ELR (cell line): ENCODE measurements at places on chromosomes 1 and 21.

DNA sequence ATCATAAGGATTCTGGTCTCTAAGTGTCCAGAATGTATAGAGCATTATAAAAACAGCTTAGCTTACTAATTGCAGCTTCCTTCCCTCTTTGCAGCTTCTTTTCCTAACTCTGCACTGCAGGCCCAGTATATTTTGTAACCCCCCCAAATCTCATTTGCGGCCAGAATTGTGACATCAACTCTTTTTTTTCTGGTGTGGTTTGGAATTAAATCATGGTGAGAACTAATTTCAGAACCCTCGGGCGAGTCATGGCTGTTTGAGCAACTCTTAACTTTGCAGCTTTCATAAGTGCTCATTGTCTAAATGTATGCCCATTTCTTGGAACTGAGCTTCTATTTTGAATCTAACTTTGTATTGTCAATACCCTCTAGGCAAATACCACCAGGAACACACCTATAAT lies 187.4 kb downstream of the CYYR1 start:
- DNase-seq = peak; percentile 21

DNA sequence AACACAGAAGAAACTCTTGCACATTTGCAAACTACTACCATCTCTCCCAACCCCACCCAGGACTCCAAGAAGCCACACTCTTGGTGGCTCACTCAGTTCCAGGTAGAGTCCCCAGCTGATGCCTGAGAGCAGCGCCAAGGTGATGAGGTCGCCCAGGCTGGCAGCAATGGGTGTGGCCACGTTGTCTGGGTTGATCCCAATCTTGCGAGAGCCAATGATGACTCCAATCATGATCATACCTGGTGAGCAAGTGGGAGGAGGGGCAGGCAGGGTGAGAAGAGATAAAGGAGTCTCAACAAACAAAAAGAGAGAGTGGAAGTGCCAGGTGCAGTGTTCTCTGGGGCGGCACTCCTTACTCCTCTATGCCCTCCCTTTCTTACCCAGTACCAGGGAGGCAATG lies 14.4 kb downstream of the SLC41A1 start:
- DNase-seq = no peak

GRCh38 chr1:218642033-218642948 lies 297.2 kb downstream of the TGFB2 start:
- no peak for DNase-seq

- no peak for DNase-seq
Observed at GRCh38 chr1:228810878-228811711, 75.8 kb downstream of the RHOU start.

GRCh38 chr1:94143809-94144176 lies 22.8 kb upstream of the ABCA4 start:
- DNase-seq = no peak

DNA sequence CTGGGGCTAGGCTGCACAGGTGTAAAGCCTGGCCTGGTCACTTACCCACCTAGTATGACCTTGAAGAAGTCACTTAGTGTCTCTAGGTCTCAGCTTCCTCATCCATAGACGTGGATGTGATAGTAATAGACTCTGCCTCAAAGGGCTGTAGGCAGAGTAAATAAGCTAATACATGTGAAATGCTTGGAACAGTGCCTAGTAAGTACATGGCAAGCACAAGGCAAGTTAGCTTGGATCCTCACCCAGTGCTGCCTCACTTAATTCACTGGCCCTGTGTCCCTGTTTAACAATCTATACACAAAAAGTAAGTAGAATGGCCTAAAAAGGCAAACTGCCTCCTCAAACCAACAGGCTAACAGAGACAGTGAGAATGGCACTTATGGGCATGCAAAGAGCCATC lies 167.8 kb downstream of the PIGK start:
- DNase-seq = no peak

- DNase-seq = no peak
Observed at GRCh38 chr1:211371406-211372105, 44.9 kb downstream of the TRAF5 start.

DNA sequence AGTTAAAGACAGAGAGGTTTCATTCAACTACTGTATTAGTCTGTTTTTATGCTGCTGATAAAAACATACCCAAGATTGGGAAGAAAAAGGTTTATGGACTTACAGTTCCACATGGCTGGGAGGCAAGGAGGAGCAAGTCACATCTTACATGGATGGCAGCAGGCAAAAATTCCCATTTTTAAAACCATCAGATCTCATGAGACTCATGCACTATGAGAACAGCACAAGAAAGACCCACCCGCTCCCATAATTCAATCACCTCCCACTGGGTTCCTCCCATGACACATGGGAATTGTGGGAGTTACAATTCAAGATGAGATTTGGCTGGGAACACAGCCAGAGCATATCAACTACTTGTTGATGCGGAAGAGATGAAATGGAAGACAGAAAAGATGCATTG lies 9.2 kb downstream of the GPR161 start:
- DNase-seq = no peak

DNA sequence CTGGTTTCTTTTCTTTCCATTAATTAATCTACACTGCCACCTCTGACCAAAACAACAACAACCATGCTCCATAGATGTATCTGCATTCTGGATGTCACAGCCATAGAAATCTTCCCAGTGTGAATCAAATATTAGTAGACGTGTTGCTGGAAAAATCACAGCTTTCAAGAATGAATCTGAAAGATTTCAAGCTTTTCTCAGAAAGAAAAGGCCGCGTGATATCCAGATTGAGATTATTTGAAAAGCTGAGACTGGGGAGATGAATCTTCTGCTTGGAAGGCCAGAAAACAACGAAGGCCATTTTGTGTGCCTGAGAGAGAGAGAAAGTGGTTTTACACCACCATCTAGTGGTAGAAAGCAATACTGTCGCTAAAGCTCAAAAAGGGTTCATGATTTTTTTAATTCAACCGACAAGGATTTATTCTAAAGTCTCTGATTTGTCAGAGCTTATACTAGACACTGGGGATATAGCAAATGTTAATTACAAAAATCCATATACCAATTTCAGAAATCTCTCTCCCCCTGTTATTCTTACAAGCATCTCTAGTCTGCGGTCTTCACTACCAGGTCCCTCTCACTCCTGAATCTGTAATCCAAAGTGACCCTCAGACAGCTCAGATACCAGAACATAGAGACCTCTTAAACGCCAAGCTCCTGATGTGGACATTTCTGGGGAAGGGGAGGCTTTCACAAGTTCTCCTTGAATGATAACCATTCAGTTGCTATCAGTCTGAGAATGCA lies 87.5 kb upstream of the SGIP1 start:
- peak; percentile 82 for DNase-seq

GRCh38 chr21:14991957-14992356 lies 72.8 kb downstream of the NRIP1 start:
- DNase-seq = no peak

- no peak for DNase-seq
Observed at GRCh38 chr1:44723496-44724295, 7.3 kb downstream of the RNU5D-1 start.

- no peak for DNase-seq
Observed at GRCh38 chr1:17594690-17595601, 55.4 kb downstream of the ARHGEF10L start.

GRCh38 chr1:46131712-46132528 lies 509 bp downstream of the PIK3R3 start:
- DNase-seq = peak; percentile 61

GRCh38 chr1:238488401-238488800 lies 597.7 kb upstream of the ZP4 start:
- DNase-seq = peak; percentile 8

DNA sequence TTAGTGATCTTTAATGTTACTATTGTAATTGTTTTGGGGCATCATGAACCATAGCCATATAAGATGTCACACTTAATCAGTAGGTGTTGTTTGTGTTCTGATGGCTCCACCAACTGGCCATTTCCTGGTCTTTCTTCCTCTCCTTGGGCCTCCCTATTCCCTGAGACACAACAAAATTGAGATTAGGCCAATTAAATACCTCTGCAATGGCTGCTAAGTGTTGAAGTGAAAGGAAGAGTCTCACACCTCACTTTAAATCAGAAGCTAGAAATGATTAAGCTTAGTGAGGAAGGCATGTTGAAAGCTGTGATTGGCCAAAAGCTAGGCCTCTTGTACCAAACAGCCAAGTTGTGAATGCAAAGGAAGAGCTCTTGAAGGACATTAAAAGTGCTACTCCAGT lies 30.7 kb downstream of the PPP2R5A start:
- DNase-seq = peak; percentile 48

GRCh38 chr1:98405581-98406074 lies 255.9 kb upstream of the SNX7 start:
- peak; percentile 55 for DNase-seq

GRCh38 chr1:8165595-8166360 lies 139.7 kb upstream of the ERRFI1 start:
- peak; percentile 23 for DNase-seq

- no peak for DNase-seq
Observed at GRCh38 chr1:209030454-209031167, 552.9 kb upstream of the CAMK1G start.

DNA sequence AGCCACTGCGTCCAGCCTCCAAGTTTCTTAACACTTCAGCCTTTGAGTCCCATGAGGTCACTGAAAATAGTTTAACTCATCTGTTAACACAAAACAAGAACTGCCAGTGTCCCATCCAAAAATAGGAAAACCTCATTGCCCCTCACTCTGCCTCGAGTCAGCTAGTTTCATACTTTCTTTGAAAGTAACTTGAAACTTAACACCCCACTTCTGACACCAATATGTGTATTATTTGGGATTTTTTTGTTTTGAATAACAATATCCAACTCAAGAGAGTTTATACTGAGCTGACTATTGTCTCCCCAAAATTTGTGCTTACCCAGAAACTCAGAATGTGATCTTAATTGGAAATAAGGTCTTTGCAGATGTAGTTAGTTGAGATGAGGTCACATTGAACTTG lies 16.9 kb upstream of the PIK3CD start:
- DNase-seq = no peak

GRCh38 chr1:58883888-58884482 lies 100.1 kb upstream of the JUN start:
- no peak for DNase-seq

DNA sequence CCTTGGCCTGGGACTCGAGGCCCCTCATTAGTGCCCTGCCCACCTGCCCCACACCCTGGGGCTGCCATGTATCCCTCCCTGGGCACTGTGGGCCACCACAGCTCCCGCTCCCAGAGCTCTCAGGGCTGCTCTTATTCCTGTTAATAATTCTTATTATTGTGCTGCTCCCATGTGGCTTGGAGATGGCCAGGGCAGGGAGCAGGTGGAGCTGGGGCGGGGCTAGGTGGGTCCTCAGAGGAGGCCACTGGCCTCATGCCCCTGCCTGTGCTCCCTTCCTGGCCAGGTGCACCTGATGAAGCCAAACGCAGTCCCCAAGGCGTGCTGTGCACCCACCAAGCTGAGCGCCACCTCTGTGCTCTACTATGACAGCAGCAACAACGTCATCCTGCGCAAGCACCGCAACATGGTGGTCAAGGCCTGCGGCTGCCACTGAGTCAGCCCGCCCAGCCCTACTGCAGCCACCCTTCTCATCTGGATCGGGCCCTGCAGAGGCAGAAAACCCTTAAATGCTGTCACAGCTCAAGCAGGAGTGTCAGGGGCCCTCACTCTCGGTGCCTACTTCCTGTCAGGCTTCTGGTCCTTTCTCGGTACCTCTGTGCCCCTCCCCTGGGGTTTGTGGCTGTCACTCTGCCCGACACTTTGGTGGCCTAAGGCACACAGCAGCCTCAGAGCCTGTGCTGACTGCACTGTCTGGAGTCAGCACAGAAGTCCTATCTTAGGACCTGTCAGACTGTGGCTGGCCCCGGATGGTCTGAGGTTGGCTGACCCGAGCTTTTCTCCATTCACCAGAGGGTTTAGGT lies 34.1 kb downstream of the BMP8A start:
- DNase-seq = no peak

DNA sequence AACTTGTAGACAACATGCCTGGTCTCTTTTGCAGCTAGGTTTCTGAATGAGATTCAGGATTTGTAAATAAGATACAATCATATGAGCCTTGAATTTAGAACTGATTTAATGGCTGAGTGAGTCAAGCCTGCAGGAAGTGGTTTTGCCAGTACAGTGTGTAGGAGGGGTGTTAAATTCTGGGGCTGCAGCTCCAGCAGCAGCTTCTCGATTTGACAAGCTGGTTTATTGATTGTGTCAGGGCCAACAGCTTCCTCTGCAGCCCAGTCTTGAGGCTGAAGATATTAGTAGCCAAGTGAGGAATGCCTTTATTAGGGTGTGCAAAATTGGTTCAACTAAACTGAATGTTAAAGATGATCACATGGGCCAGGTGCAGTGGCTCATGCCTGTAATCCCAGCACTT lies 11.5 kb upstream of the PLA2G5 start:
- DNase-seq = peak; percentile 75

DNA sequence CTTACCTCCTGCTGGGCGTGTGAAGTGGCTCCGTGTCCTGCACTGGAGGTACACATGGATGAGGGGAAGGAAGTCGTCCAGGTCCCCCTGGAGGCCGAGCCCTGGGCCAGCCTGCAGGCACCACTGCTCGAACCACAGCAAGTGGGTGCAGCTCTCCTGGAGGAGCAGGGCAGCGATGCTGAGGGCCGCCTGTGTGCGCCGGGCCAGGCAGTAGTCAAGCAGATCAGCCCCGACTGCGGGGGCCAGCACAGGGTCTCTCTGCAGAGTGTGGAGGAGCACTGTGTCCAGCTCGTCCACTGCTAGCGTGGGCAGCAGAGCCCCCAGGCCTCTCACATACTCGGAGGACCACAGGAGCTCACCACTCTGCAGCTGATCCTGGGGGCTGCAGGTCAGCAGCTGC lies 45.9 kb downstream of the URB1 start:
- DNase-seq = no peak

GRCh38 chr1:22488319-22488718 lies 36.7 kb downstream of the ZBTB40 start:
- peak; percentile 2 for DNase-seq

- no peak for DNase-seq
Observed at GRCh38 chr1:224736619-224737352, 120.7 kb downstream of the CNIH3 start.

DNA sequence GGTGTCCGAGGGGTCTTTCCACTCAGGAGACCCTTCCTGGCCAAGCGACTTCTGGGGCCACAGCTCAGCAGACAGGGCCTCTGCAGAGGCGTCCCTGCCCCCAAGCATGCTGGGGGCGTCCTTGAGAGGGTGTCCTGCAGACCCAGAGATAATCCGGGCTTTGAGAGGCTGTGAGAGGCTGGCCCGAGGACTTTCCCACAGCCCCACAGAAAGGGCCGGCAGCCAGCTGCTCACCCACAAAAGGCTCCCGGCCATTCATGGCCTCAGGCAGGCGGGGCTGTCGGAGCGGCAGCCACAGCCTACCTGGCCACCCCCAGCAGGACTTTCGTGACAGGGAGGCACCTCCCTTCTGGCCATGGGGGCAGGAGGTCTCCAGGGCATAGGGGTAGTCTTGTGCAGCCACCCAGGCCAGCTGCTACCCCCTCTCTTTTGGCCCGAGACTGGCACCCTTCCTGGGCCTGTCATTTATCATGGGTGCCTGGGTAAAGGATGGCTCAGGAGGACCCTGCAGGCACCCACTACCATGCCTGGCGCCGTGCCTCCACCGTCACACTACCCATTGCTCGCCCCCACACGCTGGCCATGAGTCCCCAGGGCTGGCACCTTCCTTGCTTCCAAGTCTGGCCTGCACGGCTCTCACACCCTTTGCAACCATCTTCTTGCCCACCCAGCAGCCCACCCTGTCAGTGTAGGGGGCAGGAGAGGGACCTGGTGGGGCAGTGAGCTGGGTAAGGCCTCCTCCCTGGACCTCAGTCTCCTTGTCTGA lies 11.1 kb upstream of the TNFRSF14 start:
- DNase-seq = no peak

- DNase-seq = peak; percentile 92
Observed at GRCh38 chr21:39051588-39051949, 131.7 kb downstream of the PSMG1 start.

- DNase-seq = no peak
Observed at GRCh38 chr1:46053734-46054133, 78.7 kb downstream of the PIK3R3 start.
